ENCODE measurements at places on chromosomes 13 and 19.
A peak's percentile ranks its signal among the peaks of the same experiment; 100 is the strongest.

GRCh38 chr13:30705680-30706079, 29.7 kb upstream of the ALOX5AP start:
- DNase-seq = no peak

DNA sequence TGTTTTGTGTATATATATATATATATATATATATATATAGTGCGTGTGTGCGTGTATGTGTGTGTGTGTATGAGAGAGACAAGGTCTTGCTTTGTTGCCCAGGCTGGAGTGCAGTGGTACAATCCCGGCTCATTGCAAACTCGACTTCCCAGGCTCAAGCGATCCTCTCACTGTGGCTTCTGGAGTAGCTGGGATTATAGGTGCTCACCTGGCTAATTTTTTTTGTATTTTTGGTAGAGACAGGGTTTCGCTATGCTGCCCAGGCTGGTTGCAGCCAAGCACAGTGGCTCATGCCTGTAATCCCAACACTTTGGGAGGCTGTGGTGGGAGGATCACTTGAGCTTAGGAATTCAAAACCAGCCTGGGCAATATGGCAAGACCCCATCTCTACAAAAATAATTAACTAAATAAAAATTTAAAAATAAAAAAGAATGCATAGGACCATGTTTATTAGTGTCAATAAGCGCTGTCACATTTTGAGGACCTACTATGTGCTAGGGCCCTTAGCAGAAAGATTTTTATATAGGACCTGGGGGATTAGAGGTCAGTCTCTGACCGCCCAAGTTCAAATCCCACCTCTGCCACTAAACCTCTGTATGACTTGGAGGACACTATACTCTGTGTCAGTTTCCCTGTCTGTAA, 1.8 kb downstream of the PVR start:
- DNase-seq = no peak

- no peak for DNase-seq
These were observed 87.8 kb downstream of the ANKRD10 start for GRCh38 chr13:110826861-110827672.

- no peak for DNase-seq
These were observed 40.5 kb downstream of the MIPEP start for GRCh38 chr13:23848646-23849141.

GRCh38 chr13:75285310-75285709, 196.7 kb downstream of the TBC1D4 start:
- no peak for DNase-seq

DNA sequence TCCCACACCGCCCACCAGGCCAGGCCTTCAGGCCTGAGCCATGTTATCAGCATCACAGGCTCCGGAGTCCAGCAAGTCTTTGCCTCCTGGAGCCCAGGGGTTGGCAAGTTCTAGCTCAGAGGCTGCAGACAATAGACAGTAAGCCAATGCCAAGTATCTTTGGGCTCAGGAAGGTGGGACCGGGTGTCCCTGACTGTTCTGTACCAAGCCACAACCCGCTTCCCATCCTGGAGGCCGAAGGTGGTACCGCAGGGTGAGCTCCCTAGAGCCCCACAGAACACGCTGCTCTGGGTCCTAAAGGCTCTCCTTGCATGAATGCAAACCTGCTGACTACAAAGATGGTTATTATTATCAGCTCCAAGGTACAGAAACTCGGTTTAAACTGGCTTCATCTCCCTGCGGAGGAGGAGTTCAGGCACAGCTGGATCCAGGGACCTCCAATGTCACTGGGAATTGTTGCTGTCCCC, 5.5 kb upstream of the FSTL3 start:
- DNase-seq = no peak

- DNase-seq = no peak
These were observed 24.8 kb downstream of the ZNF473 start for GRCh38 chr19:50050406-50051227.

GRCh38 chr13:112451512-112452379, 75.6 kb downstream of the SPACA7 start:
- no peak for DNase-seq

- DNase-seq = no peak
These were observed 1153.7 kb downstream of the PCDH9 start for GRCh38 chr13:66076417-66076816.

- peak; percentile 74 for DNase-seq
These were observed 7.7 kb downstream of the ARHGAP45 start for GRCh38 chr19:1074544-1075283.

DNA sequence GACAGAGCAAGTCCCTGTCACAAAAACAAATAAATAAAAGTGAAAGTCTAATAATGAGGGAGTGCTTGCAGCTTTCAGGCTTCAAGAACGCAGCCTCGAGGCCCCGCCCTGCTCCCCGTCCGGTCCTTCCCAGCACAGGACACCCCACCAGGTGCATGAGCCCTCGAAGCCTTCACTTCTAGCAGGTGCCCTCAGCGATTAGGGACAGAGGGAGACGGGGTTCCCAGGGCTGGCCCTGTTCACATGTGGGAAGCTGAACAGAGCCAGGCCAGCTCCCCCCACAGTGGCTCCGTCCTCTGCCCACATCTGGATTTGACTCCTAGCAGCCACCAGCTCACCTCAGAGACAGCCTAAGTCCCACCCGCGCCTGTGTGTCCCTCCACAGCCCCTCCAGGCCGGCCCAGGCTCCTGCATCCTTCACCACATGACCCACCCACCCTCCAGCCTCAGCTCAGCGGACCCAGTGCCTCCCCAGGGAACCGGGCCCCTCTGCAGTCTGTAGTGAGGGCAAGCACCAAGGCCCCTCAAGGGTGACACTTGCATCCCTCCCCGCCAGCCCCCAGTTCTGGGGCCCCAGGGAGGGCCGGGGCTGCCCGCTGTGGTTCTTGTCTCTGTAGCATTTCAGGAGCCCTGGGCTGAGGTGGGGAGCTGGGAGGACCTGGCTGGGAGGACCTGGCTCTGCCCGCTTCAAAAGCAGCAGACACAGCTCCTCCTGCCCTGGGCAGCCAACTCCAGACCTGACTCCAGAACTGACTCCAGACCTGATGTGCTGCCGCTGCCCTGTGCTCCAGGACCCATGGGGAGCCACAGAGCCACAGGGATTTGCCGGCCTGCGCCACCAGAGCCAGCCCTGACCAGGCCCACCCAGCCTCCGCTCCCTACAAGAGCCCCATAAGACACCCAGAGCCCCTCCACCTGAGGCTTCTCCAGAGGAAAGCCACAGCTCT, 27.2 kb downstream of the GPX4 start:
- DNase-seq = peak; percentile 78

GRCh38 chr19:40228863-40229262, 2.4 kb upstream of the CCNP start:
- no peak for DNase-seq

DNA sequence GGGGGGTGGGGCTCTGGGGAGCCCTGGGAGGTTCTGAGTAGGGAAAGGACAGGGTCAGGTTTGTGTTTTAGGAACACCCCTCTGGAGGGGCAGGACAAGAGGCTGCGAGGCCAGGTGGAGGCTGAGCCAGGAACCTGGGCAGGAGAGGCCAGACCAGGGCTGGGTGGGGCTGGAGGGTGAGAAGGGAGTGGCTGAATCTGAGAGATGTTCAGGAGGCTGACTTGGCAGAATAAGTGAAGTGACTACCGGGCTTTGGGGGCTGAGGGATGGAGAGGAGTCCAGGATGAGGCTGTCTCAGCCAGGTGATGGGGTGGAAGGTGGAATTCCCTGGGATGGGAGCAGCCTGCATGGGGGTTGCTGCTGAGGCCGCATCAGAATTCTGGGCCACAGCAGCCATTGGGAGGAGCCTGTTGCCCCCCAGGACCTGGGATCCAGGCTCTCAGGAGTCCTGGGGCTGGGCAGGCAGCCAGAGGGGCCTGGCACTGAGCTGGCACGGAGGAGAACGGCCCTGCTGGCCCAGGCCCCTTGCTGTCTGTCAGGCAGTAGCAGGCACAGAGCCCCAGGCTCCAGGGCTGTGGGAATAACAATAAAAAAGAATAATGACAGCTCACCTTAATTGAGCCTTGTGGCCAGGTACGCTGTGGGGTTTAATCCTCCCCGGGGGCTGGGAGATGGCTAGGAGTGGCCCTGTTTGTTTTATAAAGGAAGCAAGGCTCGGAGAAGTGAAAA, 3.3 kb downstream of the PPP5C start:
- no peak for DNase-seq

Measured in MM.1S (cell line).